ENCODE measurements at places on chromosomes 2 and 18. TPM values are rescaled to one million over a fixed set of nuclear protein-coding genes. Genes with fewer than 3 reads are reported as not detected.

GRCh38 chr18:63762518-63762917 is 12.7 kb upstream of the SERPINB7 start:
- DNase-seq = no peak

DNA sequence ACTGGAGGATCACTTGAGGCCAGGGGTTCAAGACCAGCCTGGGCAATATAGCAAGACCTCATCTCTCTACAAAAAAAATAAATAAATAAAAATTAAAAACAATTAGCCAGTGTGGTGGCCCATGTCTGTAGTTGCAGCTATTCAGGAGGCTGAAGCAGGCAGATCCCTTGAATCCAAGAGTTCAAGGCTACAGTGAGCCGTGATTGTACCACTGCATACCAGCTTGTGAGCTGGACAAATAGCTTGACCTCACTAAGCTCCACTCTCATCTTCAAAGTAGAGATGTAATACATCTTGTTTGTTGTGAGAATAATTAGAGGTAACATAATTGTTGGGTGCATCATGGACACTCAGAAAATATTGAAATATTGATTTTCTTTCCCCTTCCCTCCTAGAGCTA is 31.1 kb upstream of the MAPRE2 start:
- DNase-seq = no peak

DNA sequence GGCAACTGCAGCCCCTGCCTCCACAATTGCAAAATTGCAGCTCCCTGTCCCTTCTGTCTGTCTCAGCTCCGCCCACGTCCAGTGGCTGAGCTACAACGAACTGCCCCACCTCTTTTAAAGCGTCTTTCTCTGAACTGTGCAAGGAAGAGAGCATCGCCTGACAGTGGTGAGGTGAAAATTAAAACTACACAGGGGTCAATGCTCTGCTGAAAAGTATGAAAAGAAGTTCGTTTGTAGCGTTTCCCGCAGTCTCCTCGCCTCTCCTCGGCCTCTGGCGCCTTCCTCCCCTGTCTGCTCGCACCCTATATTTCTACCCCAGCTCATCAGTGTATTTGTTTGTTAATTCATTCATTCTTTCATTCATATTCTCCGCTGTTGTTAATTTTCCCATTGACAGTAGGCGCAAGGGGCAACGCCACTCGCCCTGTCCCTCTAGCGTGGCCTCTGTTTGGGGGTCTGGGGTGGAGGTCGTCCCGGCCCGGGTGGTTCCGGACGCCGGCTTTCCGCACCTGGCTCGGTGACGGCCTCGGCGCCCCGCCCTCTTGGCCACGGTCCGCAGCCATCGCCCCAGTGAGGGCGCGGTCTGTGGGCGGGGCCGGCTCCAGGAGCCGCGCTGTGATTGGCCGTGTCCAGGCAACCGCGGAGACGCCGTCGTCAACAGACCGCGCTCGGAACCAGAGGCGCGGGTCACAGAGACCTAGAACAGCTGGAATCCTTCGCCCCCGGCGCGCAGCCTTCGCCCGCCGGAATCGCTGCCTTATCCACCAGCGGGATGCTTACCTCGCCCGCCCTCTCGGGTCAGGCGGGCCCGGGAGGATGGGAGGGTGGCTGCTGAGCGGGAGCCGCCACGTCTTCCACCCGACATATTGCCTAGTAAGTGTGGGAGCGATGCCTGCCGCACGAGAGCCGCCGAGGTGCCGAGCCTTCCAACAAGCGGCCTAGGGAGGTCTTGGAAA is at the start of gene VWA3B:
Gene VWA3B, plus strand, starts transcription at position 677 of the 956 bp plus-strand sequence. CDS start 5,926 bp downstream, outside the sequence.
- peak; percentile 6 for DNase-seq

DNA sequence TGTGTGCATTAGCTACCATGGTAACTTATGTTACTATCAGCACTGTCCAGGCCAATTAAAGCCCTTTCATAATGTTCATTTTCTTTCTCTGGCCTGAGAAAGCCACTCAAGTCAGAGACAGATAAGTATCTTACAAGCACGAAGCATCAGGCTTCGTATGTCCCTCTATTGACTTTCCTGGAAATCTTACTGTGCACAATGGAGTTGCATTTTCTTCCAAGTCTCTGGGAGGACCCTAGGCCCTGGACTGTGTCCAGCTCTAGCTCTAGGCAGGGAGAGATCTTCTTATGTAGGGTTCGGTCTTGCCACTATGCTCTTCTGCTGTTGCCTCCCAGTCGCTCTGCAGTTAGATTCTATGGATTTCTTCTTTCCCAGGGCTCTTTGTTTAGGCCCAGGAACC is 40.0 kb upstream of the ITGA6 start:
- no peak for DNase-seq

The SERPINB13 gene
- not detected for total RNA-seq

- no peak for DNase-seq
Measured at GRCh38 chr2:83067947-83068346, 1391.1 kb downstream of the SUCLG1 start.

The DSC2 gene
- total RNA-seq = 0.08 TPM

The MAP2 gene
- total RNA-seq = not detected

DNA sequence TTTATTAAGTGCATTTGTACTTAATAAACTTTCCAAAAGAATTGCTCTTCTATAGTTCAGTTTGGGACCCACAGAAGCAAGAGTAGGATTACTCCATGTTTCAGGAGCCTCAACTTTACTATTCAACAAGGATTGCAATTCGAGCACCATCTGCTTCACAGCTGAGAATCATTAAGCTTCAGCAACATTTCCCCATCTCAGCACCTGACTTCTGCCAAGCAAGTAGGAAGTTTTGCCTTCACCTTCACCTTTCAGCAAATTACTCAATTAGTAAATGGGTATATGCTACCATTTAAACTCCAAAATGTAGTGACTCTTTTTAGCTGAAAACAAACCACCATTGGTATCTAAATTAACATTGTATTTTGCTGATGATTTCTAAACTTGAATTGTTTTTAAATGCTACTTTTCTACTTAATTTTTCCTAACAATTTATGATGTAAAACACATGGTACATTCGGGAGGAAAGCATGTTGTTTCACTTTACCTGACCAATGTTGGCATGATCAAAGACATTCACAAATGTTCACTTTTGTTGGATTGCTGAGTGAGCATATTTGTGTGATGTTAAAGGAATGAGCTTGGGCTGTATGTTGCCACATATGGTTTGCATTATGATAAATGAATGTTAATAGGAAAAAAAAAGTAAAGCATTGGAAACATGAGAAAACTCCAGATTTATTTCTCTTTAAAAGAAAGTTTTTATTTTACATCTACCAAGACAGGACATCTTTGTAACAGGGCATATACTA is 159.2 kb downstream of the GULP1 start:
- no peak for DNase-seq

The ALPG gene
- not detected for total RNA-seq

DNA sequence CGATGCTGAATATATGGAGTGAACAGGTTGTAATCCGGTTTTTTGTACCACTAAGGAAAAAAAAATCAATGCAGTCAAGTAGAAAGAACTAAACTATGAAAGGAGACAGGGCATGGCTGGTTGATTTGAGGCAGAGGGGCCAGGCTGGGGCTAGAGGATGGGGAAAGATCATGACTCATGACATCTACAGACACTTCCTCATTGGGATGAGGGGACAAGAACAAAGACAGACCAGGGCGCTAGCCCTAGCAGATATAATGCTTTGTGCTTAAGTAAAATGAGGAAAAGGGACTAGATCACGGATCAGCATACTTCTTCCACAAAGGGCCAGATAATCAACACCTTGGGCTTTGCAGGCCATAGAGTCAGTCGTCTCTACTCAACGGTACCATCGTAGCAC is 55.8 kb downstream of the ST6GAL2 start:
- DNase-seq = no peak

DNA sequence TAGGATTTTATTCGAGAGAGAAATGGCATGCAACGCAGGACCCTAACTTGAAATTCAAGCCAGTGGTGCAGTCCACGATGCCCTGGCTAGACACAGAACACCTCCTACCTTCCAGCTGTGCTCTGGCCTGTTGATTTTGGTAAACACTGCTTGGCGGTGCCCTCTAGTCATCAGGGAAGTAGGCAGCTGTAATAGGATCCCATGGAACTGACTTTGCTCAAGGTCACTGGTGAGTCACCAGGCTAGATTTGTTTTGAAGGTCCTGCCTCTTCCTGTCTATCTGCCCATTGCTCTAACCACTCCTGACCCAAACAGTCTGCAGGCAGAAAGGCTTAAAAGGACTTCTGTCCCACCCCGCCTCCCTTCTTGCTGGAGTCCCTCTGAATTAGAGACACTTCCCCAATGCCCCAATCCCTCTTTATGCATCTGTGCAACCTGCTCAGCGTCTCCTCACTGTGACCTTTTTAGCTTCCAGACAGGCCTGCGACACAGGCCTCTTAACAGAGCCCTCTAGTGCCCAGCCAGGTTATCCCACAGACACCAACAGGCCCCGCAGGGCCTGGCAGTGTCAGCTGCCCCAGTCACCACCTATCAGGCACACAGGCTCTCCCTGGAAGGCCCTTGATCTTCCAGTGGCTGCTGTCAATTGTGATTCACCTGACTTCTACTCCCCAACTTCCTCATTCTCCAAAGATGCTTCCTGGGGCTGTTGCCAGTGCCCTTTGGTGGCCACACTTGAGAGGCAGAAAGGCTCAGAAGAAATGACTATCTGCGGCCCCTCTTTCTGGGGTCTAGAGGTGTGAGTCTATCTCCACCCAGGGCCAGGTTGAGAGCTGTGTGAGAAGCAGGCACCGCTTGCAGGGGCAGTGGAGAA is 5.2 kb downstream of the TMEM127 start:
- peak; percentile 11 for DNase-seq

DNA sequence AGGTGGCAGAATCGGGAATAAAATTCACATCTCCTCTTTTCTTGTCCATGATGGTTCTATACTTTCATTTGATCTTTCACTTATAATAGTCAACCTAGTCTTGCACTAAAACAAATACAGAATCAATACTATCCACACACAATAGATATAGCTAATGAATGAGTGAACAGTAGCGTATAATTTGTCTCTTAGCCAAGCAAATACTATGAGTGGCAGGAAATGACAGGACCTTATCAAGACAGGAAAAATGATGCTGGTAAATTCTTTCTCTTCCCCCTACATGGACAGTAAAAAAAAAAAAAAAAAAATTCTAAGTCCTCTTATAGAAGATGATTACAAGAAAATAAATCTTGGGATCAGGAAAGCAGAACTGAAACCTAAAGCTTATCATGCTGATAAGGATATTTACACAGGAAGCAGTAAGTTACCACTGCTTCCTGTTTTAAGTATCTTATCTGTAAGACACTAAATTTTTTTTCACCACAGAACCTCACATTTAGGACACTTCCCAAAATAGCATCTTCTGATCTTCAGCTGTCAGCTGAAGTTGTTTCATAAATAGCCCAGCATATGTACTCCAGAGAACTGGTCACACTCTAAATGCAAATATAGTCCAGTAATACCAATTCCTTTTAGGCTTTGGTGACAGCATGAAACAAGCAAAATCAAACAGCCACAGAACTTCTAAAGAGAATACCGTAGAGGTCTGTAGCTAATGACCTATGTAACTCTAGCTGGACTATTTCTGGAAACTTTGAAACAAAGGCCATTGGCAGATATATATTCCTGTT is 27.0 kb downstream of the IRS1 start:
- no peak for DNase-seq

- DNase-seq = no peak
Measured at GRCh38 chr18:49757513-49758262, 55.6 kb downstream of the ACAA2 start.

- no peak for DNase-seq
Measured at GRCh38 chr2:226690461-226691024, 109.1 kb downstream of the IRS1 start.

GRCh38 chr2:2294183-2294690 is 36.8 kb downstream of the MYT1L start:
- no peak for DNase-seq

GRCh38 chr2:237879991-237880560 is 20.7 kb downstream of the RAMP1 start:
- DNase-seq = no peak

The SOCS6 gene
- 0.79 TPM for total RNA-seq

The IL1R1 gene
- total RNA-seq = 19.6 TPM

GRCh38 chr2:112791019-112791418 is 6.7 kb upstream of the IL1A start:
- DNase-seq = no peak

GRCh38 chr2:170929686-170930050 is 615 bp downstream of the GORASP2 start:
- DNase-seq = peak; percentile 29

DNA sequence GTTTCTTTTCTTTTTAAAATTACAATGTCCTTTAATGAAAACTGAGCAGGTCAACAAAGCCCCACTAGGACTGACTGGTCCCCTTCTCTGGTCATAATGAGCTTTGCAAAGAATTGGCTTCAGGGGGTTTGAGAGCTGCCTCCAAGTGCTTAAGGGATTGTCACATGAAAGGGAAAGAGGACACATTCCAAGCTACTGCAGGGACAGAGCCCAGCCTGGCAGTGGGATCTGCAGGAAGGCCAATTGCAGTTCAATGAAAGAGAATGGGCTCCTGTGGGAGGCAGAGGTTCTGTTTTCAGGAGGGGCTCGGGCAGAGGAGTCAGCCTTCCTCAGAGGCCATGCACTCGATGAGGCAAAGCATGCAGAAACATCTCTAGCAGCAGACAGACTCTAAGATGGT is 84.1 kb upstream of the ACKR3 start:
- no peak for DNase-seq

The HOXD9 gene
- not detected for total RNA-seq

GRCh38 chr2:29923110-29923721 is 1.8 kb upstream of the ALK start:
- peak; percentile 18 for DNase-seq

The POMC gene
- 4.4 TPM for total RNA-seq

- peak; percentile 82 for DNase-seq
Measured at GRCh38 chr2:11129598-11130449, 25.4 kb upstream of the SLC66A3 start.

DNA sequence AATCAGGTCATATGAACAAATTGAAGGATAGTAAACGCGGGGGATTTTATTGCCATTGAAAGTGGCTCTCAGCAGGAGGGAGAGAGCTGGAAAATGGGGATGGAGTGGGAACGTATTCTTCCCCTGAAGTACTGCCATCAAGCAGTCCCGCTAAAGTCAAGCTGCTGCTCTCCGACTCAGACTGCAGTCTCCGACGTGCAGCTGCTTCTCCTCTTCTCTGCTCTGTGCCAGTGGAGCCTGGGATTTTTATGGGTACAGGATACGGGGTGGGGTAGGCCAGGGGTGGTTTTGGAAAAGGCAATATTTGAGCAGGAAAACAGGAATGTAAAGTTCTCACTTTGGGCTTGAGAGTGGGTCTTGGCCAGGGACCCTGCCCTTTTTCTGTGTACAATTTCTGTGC is 33.0 kb downstream of the KCTD18 start:
- no peak for DNase-seq

GRCh38 chr2:162422894-162423293 is 79.0 kb downstream of the GCA start:
- DNase-seq = no peak

GRCh38 chr2:23926290-23926749 is 603 bp downstream of the ATAD2B start:
- no peak for DNase-seq

The RBKS gene
- total RNA-seq = 1.2 TPM

- DNase-seq = no peak
Measured at GRCh38 chr2:224958462-224958857, 83.8 kb downstream of the DOCK10 start.

DNA sequence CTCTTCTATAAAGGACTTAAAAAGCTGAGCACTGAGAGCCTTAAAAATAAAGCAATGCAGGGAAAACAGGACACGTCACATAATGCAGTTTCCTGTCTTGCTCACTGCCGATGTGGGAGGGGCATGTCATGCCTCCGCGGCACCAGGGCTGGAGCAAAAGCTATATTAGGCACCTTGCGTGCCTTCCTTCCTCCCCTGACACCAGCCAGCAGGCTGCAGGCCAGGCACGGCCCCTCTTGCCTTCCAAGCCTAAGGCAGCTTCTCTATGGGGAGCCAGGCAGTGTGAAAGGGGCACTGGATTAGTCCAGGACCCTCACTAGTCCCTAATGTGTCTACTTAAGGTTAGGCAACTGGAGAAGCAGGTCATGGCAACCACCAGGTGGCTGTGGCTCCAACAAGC is 26.3 kb downstream of the MRPL35 start:
- DNase-seq = peak; percentile 30

Measured in activated T-cell treated with anti-CD3 and anti-CD28 coated beads, Interleukin-2, amount 50 U/mL, for 4 hours (primary cell).